Hematopoietic multipotent progenitor cell treated with erythropoietin and hydrocortisone succinate and interleukin-3 and kit ligand, for 17 days (in vitro differentiated cells): ENCODE measurements at places on chromosomes 3 and 15.

DNA sequence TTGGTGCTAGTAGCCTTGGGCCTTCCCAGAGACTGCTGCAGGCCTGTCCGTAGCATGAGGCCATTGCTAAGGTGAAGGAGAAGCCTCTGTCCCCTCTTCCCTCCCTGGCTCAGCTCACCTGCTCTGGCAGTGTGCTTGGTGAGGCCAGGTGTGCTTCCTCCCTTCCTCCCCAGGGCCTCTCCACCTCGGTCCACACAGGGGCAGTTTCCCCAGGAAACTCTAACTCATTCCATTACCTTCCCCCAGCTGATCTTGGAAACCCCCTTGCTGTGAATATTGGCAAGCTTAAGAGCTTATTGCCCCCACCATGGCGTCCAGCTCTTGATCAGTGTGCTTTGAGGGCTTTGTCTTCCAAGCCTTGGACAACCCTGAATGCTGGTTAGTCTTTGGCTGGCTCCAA, 52.7 kb downstream of the ZNF445 start:
- DNase-seq: no peak

DNA sequence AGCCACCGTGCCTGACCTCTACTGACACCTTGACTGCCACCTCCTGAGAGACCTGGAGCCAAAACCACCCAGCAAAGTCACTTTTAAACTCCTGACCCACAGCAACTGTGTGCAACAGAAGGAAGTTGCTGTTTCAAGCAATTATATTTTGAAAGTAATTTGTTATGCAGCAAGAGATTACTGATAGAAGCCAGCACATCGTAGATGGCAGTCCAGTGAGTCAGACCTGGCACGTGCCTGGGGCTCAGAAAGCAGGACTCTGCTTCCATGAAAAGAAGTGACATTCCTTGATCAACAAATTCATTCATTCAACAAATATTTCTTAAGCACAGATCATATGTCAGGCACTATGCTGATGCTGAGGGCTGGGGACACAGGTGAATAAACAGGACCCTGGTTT, 5.7 kb upstream of the CSPG4 start:
- DNase-seq: no peak

DNA sequence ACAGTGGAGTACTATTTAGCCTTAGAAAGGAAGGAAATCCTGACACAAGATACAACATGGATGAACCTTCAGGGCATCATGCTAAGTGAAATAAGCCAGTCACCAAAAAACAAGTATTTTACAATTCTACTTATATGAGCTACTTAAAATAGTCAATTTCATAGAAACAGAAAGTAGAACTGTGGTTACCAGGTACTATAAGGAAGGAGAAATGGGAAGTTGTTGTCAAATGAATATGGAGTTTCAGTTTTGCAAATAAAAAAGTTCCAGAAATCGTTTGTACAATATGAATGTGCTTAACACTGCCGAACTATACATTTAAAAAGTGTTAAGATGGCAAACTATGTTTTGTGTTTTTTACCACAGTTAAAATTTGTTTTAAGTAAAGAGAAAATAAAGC, 26.8 kb downstream of the TRANK1 start:
- DNase-seq: no peak

DNA sequence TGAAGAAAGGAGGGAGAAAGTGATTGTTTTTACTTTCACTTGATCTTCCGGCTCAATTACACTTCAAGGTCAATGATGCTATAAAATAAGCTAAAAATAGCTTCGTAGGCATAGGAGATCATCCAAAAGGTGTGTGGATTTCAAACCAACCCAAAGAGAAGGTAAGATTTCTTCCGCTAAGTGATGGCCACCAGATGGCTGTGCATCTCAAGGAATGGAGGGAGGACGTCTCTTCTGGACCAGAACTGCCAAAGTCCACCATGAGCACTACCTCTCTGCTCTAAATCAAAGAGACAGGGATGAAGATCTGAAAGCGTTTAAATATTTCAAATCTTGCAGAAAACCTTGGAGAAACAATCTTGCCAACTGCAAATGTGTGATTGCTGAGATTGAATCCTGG, 199.1 kb upstream of the ZPLD1 start:
- no peak for DNase-seq

- no peak for DNase-seq
Observed at GRCh38 chr15:62886431-62887071, 156.0 kb upstream of the TPM1 start.

DNA sequence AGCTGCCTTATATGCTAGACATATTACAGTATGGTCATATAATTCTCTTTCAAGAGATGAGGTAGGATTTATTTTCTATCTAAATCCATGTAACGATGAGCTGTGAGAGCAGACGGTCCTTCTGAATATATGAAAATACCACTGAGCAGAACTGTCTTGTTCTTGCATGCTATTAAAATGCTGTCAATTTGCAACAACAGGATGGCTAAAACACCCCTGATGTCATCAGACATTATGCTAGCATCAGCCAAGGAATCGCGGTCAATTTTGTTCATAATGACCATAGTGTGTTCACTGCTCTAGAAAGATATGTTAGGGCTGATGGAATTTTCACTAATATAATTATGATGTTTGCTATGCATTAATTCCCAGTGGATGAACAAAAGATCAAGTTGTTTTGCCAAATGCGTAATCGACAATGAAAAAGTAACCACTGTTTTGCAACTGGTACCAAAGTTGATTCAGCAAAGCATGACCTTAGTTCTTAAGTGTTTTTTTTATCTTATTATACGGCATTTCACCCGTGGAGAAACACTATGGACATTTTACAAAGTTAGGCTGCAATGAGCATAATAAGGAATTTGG, 765.4 kb upstream of the NR2F2 start:
- no peak for DNase-seq

DNA sequence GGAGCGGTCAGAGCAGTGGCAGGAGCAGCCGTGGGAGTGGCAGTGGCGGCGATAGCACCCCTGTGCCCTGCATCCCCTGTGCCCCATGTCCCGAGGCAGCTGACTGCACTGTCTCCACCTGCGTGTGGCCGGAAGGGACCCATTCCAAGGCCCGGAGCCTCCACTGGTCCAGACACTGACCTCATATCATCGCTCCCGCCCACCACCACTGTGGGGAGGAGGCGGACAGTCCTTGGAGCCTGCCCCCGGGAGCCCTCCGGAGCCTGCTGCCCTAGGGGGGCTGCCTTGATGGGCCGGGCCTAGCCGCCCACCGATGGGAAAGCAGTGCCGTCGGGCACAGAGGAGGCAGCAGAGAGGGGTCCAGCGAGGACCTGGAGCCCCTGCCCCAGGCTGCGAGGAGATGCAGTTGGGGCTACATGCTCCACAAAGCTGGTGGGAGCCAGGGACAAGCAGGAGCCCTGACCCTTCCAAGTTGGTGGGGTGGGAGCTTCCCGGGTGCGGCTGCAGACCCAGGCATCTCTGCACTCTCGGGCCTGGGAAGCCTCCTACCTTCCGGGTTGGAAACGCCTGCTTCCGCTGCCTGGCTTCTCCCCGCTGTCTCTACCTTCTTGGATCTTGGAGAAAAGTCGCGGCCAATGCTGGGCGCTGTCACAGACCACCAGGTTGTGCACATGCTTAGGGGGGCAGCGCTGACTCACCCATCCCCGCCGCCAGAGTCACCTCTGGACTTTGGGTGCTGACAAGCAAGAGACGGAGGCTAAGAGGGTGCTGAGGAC, 283.2 kb upstream of the ROBO1 start:
- no peak for DNase-seq

DNA sequence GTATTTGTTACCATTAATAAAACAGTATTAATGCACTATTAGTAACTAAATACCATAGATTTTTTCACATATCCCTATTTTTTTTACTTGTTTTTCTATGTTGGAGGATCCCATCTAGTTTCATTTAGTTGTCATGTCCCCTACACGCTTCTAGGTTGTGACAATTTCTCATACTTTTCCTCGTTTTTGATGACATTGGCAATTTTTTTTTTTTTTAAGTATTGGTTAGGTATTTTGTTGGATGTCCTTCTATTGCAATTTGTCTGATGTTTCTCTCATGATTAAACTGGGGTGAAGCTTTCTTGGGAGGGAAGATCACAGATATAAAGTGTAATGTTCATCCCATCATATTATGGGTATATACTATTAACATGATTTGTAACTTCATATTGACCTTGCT, 409.1 kb upstream of the CNTN6 start:
- DNase-seq: no peak

- DNase-seq: no peak
Observed at GRCh38 chr15:59674361-59674877, 14.7 kb downstream of the BNIP2 start.

DNA sequence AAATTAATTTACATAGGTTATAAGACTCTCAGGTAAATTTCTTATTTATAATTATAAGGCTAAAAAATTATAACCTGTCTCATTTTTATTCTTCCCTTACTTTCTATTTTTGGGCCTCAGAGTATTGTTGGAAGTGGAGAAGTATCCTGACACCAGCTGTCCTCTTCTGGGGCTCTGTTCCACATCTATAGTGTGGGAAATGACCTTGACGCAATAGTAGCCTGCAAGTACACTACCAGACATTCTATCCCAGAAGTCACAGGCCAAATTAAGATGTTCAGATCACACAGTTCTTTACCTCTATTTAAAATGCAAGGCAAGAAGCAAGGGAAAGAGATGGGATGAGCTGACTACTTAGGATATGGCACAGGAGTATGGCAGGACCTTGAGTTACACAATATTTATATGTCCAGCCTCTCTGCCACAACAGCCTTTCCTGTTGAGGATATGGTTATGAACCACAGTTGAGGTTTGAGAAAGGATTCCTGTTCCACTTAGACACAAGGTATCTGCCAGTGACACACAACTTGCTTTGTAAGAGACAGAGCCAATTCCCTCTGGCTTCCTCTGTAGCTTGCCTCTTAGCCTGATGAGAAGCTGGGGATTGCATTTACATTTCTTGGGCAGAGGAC, 158.0 kb upstream of the IL12A start:
- DNase-seq: no peak

DNA sequence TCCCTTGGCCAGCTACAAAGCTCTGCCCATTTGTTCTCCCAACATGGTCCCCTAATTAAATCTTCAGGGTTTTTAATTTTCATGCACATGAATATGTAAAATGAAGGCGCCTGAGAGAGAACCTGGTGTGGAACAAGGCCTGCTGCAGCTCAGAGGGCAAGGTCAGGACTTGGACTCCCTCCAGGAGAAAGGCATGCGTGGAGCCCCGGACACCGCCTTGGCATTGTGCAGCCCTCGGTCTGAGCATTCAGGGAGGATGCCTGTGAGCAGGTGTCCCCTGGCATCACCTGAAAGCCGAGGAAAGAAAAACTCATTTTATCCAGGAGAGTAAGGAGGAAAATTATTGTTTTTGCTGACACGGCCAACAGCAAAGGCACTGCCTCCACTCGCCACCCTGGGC, 33.8 kb upstream of the EPHB1 start:
- DNase-seq: no peak

GRCh38 chr15:41501191-41501917, 7.7 kb downstream of the ITPKA start:
- no peak for DNase-seq

DNA sequence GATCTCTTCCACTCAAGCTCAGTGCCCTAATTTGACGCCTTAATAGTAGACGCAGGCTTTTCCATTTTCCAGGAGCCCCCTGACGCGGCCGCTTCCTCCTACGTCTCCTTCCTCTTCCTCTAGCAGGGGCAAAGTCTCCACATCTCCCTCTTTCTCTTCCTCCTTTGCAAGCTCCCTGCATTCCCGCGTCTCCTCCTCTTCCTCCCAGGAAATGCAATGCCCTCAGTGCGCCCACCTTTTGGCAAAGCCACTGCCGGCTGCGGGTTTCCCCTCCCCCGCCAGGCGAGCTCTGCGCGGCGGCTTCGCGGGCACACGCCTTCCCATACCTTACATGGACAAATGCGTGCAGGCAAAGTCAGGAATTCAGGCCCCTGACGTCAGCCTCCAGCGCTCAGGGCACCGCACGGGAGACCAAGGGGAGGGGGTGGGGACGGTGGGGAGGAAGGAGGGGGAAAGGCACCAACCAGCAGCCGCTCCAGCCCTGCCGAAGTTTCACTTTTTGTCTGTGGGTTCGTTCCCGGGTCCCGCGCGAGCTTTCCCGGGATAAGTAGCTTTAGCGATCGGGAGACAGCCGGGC, 432 bp upstream of the LPP start:
- no peak for DNase-seq

DNA sequence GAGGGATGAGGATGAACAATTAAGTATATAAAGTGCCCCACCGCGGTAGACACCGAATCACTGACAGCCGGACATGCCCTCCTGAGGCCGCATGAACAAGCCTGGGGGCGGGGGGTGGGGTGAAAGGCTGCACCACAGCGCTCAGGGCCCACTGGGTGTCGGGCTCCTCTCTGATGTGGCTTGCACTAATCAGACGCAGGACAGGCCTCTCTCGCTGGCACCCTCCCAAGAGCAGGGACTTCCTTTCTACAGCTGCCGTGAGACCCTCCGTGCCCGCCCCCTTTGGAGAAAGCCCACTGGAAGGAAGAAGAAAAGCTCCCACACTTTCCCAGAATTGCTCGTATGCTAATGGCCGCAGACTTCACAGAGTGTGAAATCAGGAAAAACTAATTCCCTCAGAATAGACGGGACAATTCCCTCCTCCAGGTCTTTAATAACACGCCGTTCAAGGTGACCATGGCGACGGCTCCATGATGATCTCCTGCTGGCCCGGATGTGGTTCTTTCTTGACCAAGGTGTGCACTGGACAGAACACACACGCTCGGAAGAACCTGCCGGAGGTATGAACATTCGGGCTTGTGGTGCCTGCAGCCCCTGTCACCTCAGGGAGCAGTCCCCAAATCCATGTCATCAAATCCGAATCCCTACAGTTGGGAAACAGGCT, 32.0 kb downstream of the IQSEC1 start:
- DNase-seq: no peak

- peak; percentile 42 for DNase-seq
Observed at GRCh38 chr3:24351779-24352469, 142.7 kb downstream of the THRB start.

DNA sequence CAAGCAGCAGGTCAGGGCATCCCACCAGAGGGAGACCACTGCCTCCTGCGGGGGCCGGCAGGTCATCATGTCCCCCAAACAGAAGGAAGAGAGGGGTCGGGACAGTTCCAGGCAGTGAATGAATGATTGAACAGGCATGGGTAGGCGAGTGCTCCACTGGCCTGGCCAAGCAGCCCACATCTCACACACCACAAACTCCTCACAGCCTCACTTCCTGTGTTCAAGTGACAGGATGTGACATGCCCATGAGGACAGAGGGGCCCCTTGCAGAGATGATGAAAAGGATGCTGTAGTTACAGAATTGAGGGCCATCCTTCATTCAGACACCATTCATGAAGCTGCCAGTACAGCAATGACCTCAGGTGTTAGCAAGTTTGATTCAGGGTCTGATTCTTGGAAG, 3.7 kb downstream of the IQSEC1 start:
- no peak for DNase-seq
